ENCODE measurements at places on chromosomes 7 and 10.

GRCh38 chr7:155469311-155470185, 11.6 kb downstream of the EN2 start:
- DNase-seq = no peak

GRCh38 chr10:91200314-91201212, 19.9 kb upstream of the PCGF5 start:
- DNase-seq = no peak

DNA sequence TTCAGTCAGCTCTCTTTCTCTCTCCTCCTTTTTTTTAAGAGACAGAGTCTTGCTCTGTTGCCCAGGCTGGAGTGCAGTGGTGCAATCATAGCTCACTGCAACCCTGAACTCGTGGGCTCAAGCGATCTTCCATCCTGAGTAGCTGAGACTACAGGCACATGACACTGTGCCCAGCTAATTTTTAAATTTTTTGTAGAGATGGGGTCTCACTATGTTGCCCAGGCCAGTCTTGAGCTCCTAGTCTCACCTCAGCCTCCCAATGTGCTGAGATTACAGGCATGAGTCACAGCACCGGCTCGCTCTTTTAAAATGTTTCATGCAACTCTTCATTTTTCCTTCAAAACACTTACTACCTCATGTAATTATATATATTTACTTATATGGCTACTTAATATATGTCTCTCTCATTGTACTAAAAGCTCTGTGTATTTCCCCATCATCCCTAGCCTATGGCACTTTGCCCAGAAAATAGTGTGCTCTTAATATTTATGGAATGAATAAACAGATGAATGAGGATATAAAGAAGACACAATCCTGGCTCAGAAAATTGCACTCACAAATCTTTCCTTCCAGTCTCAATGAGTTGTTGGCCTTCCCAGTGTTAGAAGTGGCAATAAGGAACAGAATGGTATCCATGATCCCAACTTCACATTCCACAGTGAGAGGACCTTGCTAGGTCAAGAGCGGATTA, 33.9 kb downstream of the EBLN1 start:
- no peak for DNase-seq

DNA sequence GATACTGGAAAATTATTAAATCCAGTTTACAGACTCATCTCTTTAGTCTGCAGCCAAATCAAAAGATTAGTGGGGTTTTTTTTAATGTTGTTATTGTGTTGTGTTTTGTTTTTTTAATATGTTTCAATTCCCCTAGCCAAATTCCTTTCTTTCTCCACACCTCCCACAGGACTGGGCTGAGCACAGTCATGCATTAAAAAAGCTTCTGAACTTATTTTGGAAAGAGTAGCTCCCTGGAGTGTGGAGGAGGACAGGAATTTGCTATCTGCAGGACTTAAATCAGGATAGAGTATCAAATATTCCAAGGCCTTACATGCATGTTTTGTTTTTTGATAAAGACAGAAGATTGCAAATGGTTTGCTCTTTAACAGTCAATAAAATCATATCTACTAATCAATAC, 90.7 kb downstream of the GNAI1 start:
- DNase-seq = no peak

DNA sequence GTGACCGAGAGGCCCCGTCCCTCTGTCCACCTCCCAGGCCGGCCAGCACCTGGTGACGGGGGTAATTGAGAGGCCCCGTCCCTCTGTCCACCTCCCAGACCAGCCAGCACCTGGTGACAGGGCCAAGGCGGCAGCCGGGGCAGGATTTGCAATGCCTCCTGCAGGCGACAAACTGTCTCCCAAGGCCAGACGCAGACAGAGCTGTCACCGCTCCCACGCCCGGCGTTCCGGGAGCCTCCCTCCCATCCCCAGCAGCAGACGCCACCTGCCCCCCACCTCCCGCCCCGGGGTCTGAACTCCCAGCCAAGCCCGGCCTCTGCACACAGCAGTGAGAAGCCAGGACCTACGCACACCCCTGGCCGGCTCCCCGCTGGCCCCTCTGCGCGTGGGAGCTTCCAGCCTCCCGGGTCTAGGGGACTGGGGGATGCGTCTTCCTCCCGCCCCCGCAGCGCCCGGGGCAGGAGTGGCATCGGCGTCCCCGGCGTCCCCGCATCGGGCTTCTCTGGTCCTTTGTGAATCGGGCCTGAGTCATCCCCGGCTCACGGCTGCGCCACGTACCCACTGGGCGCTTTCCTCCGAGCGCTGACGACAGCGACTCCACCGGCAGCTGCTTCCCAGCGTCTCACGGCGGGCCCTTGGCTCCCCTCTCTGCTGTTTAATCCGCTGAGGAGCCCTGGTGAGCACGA, 95.1 kb upstream of the DIP2C start:
- DNase-seq = no peak

DNA sequence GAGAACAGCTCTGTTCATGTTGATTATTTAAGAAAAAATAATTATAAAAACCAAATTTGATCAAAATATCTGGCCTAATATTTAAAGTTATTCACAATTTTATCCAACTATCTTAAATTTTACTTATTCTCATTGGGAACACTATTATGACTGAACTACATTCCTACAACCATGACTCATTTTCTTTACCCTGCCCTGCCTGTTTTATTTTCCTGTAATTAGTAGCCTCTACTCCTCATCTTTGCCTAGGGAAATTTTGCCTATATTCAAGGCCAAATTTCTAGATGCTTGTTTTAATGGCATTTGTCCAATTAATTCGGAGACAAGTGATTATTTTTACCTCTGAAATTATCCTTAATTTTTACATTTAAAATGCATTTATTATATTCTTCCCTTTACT, 289.7 kb upstream of the TMEM229A start:
- DNase-seq = no peak

DNA sequence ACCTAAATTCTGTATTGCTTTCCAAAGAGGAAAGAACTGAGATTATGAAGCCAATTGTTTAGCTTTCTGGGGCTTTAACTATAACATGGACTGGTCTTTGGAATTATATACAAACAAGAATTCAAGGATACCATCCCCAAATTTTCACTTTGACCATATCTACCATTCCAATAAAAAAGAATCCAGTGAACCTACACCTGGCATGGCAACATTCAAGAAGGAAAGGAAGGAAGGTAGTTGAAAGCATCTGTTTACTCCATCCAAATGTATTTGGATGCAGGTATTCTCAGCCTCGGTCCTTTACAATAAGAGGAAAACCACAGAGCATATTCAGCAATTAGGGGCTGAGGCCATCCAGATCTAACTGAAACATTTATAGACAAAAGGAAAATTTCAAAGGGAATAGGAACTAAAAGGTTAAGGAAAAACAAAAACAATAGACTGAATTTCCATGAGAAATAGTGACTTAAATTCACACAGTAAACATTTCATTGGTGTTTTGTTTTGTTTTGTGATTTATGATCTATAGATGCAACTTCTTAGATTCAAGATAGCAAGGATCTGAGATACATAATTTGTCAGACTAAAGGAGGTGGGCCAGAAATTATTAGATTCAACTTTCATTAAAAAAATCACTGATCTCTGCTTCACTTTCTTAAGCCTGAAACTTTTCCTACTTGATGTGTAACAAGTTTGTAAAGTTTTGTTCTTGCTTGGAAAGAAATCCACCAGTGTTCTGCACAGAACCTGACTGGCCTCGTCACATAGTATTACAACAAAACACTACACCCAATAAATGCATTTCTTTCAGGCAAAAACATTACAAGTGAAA, 12.7 kb downstream of the SKIDA1 start:
- no peak for DNase-seq

GRCh38 chr7:254337-255037, 35.5 kb upstream of the FOXL3 start:
- no peak for DNase-seq

DNA sequence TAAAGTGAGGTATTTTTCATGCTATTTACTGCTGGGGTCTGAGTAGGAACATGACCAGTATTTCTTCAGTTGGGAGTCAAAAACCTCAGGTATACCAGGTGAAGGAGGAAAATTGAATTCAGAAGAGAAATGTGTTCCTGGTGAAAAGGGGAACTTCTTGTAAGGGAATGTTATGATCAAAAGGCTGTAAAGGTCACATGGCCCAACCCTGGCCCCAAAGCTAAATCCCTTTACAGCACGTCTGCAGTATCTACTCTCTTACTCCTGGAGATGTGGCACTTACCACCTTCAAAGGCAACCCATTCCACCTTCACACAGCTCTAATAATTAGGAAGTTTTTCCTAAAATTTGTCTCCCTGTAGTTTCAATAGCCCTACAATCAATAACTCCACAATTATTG, 15.2 kb downstream of the PIK3AP1 start:
- DNase-seq = no peak

Measured in NCI-H510A (cell line).